ENCODE measurements at places on chromosomes 2 and 18.

DNA sequence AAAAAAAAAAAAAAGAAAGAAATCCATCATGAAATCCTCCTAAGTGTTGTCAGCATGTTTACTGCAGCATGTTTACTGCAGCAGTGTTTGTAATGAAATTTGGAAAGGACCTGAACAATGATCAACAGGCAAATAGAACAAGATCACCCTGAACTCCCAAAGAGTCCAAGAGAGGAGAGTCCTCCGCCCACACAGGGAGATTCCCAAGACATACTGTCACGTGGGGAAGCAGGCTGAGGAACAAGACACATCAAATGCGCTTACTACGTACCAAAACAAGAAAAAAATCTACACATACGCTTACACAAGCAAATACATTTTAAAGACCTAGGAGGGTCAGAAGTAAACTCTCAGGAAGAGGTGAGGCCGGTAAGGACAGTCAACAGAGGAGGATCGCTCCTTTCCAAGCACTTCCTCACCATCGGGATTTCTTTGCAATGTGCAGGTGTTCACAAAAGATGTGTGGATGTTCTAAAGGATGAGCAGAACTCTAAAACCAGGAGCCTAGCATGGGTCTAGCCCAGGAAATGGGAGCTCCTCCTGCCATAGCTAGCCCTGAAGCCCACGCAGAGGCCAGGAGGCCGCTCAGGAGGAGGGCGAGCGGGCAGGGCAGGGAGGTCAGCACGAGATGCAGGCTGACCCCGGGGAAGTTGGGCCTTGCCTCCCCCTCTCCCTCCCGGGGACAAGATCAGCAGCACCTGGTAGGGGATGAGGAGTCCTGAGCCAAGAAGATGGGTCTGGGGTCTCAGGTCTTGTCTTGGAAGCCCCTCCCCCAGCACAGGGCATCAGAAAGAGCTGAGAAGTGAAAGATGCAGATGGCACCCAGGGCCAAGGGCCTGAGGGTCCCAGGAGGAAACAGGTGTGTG is 66.4 kb downstream of the ZNF516 start:
- peak; percentile 23 for DNase-seq

DNA sequence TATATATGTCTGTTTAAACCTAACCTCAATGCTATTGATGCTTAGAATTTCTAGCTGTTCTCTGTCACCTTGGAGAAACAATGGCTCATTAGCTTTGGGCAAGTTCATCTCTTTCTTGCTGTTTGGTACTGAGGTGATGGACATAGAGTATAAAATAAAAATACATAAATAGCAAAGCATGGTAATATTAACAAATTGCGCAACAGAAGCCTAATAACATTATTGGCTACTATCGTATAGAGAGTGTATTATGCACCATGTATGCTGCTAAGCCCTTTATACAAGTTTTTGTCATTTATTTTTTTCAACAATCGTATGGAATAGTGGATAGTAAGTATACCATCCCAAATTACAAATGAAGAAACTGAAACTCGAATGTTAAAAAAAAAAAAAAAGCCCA is 100.1 kb downstream of the ICOS start:
- DNase-seq, result no peak

DNA sequence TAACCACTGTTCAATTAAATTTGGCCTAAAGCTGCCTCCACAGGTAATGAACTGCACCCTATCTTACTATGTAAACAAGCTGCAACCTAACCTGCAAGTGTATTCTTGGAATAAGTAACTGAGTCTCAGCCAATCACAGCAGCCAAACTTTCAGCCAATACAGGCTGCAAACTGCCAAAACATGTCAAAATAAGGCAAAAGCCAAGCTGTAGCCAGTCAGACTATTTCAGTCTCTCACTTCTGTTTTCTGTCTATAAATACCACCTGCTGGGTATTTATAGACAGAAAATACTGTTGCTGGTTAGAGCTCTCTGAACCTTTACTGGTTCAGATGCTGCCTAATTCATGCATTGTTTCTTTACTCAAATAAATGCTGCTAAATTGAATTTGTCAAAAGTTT is 14.3 kb downstream of the C2orf76 start:
- DNase-seq, result peak; percentile 39

GRCh38 chr2:110853516-110853915 is 121.1 kb downstream of the ACOXL start:
- DNase-seq, result peak; percentile 18

GRCh38 chr2:216049452-216049851 is 32.2 kb downstream of the PECR start:
- DNase-seq, result no peak
